Stimulated activated CD8-positive, alpha-beta memory T cell treated with anti-CD3 and anti-CD28 coated beads, Interleukin-7, amount 100 ng/mL, for 1 hour (primary cell): ENCODE measurements at places on chromosomes 12 and 14.

- DNase-seq: no peak
These were observed 839 bp downstream of the OTUB2 start for GRCh38 chr14:94026889-94027469.

DNA sequence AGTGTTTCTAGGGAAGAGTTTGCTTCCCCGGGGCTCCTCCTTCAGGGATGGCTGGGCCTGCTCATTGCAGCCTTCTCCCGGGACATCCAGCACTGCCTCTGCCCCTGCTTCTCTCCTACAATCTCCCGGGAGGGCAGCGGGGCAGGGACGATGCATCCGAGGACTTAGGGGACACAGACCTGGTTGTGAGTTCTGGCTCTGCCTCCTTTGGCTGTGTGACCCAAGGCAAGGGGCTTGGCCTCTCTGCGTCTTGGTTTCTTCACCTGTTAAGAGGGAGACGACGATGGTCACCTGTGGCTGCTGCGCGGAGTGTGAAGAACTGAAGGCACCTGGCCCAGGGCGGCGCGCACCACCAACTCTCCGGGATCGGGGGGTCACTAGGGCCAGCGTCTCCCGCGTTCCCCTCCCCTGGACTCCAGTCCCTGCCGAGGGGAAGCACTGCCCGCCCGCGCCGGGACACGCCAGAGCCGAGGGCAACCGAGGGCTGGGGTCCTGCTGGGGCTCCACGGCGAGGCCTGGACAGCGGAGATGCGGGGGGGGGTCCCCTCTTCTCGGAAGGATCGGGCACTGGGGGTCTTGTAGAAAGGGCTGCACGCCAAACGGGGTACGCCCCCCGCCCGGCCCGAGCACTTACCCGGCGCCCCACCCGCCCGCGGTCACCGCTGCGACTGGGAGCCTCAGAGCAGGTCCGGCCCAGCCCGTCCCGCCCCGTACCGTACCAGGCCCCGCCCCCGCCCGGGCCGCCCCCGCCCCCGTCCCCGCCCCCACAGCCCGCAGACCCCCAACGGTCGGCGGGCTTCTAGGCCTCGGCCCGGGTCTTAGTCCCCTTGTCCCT, at the start of gene HVCN1:
HVCN1 (minus strand) TSS at position 670 of the 835 bp plus-strand sequence. CDS start 5,870 bp downstream, outside the sequence.
- DNase-seq: no peak

GRCh38 chr14:95667249-95667693, 19.0 kb upstream of the TCL1B start:
- no peak for DNase-seq

DNA sequence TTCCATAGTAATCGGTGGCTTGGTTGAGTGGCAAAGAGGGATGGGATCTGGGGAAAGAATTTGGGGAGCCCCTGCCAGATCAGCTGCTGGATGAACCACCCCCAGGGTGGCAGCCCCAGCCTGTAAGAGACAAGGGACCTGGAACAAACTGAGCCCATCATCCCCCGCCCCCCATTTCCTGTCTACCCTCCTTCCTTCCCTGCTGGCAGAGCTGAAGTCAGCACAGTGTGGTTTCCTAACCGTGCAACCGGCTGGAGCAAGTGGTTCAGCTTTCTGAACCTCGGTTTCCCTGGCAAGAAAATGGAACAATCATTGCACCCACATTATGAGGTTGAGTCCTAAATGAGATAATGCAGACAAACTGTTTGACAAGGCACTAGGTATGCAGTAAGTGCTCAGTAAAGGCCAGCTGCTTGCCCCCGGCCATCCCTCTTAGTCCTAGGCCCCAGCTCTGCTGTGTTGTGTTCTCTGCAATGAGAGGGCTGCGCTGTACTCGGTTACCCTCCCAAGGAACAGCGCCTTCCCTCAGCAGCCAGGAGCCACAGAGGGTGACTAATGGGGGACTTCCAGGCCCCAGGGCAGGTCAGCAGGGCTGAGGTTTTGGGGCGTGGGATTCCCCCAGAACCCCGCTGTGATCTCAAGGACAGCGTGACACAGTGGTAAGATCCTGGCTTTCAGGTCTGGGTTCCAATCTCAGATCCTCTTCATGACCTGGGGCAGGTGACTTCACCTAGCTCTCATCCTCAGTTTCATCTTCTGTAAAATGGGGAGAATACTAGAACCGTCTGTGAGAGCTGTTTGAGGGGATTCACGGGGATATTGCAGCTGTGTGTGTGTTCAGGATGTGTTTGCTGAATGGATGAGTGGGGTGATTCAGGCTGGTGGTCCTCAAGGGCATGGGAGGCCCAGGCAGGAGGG, 16.5 kb downstream of the SELPLG start:
- DNase-seq: peak; percentile 58

- no peak for DNase-seq
These were observed 163.3 kb downstream of the PAWR start for GRCh38 chr12:79527473-79527872.
